ENCODE measurements at places on chromosomes 3 and 15. TPM values are rescaled to one million over a fixed set of nuclear protein-coding genes. Genes with fewer than 3 reads are reported as not detected.
A peak's percentile ranks its signal among the peaks of the same experiment; 100 is the strongest.

DNA sequence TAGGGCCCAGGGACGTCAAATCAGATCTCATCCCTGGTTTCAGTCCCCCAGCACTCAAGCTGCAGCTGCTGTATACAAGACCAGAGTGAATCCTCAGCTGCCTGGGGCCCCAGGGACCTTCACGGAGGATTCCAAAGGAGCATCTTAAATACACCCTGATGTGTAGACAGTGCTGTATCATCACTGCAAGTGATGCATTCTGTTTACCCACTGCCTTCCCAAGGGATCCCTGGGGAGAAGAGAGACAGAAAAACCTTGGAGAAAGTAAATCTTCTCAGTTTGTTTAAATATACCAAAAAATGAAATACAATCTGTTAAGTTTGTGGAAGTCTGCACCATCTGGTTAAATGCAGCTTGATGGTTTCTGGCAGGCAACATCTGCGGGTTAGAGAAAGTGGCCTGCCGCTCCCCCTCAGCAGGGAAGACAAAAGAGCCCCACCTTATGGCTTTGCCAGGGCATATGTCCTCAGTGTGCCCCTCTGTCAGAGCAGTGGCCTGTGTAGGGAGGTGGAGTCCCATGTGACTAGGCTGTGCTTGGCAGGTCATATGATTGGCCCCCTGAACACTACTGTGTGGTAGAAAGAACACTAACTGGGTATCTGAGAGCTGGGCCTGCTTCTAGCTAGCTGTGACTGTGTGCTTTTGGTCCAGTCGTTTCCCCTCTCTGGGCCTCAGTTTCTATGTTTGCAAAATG is 222.2 kb upstream of the TRIM42 start:
- no peak for DNase-seq

DNA sequence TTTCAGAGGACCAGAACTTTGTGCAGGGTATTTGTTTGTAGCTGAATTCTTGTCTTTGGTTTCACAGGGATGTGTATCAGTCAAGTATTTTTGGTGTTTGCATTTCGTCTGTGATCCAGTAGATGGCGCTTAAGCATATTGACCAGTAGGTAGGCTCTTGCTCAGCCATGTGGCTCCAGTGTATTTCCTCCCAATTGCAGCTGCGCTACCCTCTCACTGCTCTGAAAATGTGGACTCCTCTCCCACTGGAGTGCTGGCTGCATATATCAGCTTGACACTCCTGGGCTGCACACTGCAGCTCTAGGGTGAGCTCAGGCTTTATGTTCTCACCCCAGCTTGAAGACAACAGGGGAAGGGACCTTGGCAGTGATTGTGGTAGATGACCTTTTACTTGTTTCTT is 1264.3 kb upstream of the ALCAM start:
- DNase-seq: peak; percentile 52

- DNase-seq: peak; percentile 43
These were observed 10.8 kb downstream of the TOPAZ1 start for GRCh38 chr3:44252332-44252959.

- peak; percentile 36 for DNase-seq
These were observed 137.3 kb downstream of the FEZF2 start for GRCh38 chr3:62236016-62236415.

GRCh38 chr3:62365391-62366125 is 7.8 kb downstream of the FEZF2 start:
- no peak for DNase-seq

GRCh38 chr15:58522391-58522790 is 90.6 kb downstream of the LIPC start:
- peak; percentile 79 for DNase-seq

DNA sequence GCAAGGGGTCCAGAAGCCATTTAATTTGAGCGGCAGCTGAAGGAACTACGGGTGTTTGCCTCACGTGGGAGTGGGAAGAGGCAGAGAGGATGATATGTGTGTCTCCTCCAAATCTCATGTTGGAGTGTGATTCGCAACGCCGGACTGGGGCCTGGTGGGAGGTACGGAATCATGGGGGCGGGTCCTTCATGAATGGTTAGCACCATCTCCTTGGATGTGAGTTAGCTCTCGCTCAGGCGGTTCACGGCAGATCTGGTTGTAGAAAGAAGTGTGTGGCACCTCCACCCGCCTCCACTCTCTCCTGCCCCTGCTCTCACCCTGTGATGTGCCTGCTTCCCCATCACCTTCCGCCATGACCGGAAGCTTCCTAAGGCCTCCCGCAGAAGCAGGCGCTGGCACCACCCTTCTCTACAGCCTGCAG is 25.4 kb downstream of the XXYLT1 start:
- no peak for DNase-seq

GRCh38 chr3:122918576-122919290 is 108.8 kb downstream of the SEMA5B start:
- DNase-seq: no peak

DNA sequence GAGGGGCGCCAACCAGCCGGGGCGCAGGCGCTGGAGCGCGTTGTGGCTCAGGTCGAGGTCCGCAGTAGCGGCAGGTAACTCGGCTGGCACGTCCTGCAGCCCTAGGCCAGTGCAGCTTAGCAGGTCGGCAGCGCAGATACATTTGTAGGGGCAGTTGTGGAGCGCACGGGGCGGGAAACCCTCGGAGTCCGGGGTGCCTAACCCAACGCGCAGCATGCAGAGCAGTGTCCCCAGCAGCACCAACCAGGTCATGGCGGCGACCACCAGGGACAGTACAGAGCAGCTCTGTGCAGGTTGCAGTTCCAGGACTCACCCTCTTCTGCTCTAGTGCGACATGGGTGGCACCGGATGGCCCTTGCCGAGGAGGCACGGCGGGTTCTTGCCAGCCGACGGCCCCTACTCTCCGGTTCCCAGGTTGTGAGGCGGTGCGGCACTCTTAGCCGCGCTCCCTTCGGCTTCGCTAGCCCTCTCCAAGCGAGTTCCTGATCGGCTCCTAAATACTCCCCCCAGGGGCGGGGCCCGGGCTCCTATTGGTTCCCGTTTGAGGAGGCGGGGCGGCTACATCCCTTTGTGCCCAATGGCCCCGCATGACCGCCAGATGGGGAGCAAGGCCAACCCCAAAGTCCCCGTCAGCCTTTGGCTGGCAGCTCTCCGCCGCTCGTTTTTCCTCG is at the start of gene AMIGO3:
Gene AMIGO3, minus strand, starts transcription at position 471 of the 671 bp plus-strand sequence. Its CDS starts 219 bp downstream, at position 252.
- DNase-seq: peak; percentile 83

GRCh38 chr3:153958635-153959595 is 162.3 kb upstream of the ARHGEF26 start:
- DNase-seq: no peak

DNA sequence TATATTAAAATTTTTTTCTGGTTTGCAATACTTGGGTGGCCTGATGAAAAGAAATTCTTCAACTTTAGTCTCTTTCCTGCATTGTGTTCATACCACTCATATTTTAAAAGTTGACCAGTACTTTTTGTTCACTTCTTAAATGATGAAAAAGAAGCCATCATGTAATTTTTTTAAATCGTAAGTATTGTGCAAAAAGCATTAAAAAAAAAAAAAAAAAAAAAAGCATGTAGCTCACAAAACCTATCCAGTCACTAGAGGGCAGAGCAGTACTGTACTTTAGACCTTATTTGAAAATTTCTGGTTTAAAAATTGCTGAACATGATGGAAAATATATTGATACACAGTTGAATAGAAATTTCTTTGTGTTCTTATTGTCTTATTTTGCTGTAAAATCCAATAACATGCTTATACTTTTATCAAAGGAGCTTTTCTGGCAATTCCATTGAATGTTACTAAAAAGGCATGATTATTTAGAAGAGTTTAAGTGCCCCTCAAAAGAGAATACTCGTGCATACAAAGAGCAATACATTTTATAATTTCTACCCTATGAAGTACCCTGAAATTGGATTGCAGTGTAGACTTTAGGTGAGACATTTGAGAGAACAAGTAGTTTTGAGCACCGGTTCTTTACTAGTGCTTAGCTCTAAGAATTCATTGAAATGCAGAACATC is 137.7 kb downstream of the BBX start:
- DNase-seq: no peak

DNA sequence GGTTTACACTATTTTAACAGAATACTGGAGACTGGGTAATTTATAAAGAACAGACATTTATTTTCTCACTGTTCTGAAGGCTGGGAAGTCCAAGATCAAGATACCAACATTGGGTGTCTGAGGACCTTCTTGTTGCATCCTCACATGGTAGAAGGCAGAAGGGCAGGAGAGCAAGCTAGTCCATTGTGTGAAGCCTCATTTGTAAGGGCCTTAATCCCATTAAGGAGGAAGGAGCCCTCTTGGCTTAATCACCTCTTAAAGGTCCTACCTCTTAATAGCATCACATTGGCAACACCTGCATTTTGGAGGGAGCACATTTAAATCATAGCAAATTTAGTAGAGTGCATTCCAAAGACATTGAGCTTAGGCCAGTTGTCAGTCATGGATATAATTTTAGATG is 26.2 kb downstream of the UBE2Q2 start:
- no peak for DNase-seq

DNA sequence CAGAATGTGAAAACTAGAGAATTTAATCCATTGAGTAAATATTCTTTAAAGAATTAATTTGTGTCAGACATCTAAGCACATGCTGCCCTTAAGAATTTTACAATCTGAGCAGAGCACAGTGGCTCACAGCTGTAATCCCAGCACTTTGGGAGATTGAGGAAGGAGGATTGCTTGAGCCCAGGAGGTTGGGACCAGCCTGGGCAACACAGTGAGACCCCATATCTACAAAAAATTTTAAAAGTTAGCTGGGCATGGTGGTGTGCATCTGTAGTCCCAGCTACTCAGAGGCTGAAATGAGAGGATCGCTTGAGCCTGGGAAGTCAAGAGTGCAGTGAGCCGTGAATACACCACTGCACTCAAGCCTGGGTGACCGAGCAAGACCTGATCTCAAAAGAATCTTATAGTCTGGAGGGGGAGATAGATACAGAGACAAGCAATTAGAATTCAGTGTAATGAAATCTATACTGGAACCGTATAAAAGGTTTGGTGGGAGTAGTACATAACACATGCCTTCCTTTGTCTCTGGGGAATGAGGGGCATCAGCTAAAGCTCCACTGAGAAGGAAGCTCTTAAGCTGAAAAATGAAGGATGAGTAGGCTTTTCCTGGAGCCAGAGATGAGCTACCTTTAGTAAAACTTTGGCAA is 21.2 kb downstream of the ATP11B start:
- no peak for DNase-seq

DNA sequence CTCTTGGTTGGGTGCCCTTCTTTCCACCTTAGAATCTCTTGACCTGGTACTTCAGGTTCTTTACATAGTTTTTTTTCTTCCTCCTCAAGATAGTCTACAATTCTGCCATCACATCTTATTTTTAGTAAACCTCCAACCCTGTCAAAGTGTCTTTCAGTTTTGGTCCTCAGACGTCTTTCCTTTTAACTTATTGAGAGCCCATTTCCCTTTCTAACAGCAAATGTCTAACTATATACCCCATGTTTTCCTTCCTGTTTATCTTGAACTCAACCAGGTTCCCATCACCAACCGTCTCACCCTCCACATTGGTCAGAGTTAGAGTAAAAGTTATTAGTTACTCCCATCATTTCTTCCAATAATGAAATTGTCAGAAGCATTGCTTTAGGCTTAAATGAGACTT is 10.4 kb downstream of the KBTBD12 start:
- DNase-seq: no peak

- DNase-seq: no peak
These were observed 160.8 kb upstream of the TLE3 start for GRCh38 chr15:70258369-70259027.

DNA sequence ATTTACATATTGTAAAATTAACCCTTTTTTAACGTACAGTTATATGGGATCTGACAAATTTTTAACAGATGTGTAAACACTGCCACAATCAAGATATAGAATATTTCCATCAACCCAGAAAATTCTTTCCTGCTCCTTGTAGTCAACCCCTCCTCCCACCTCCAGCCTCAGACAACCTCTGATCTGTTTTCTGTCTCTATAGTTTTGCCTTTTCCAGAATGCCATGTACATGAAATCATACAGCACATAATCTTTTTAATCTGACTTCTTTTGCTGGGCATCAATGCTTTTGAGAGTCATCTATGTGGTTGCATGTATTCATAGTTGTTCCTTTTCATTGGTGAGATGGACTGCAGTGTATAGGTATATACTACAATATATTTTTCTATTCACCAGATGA is 153.0 kb downstream of the SMAD6 start:
- no peak for DNase-seq

- no peak for DNase-seq
These were observed 193.6 kb upstream of the LRRC3B start for GRCh38 chr3:26428992-26429391.

DNA sequence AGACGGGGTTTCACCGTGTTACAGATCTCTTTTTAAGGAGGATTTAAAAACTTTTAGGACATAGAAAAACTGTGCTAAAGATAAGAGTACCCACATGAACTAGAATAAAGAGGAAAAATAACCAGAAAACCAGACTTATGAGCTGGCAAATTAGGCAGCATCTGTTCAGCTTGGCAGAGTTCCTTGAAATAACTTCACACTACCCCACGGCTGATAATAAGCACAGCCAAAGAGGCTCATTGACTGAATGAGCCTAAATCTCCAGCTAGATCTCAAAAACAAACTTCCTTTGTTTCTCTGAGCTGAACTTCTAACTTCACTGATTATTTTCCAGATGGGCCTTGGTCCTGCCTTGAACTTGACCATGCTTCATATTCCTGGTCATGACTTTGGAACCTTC is 26.7 kb upstream of the PIK3R4 start:
- no peak for DNase-seq

GRCh38 chr3:11522953-11523571 is 120.7 kb downstream of the VGLL4 start:
- no peak for DNase-seq

GRCh38 chr3:98954791-98955604 is 53.5 kb upstream of the DCBLD2 start:
- DNase-seq: no peak

DNA sequence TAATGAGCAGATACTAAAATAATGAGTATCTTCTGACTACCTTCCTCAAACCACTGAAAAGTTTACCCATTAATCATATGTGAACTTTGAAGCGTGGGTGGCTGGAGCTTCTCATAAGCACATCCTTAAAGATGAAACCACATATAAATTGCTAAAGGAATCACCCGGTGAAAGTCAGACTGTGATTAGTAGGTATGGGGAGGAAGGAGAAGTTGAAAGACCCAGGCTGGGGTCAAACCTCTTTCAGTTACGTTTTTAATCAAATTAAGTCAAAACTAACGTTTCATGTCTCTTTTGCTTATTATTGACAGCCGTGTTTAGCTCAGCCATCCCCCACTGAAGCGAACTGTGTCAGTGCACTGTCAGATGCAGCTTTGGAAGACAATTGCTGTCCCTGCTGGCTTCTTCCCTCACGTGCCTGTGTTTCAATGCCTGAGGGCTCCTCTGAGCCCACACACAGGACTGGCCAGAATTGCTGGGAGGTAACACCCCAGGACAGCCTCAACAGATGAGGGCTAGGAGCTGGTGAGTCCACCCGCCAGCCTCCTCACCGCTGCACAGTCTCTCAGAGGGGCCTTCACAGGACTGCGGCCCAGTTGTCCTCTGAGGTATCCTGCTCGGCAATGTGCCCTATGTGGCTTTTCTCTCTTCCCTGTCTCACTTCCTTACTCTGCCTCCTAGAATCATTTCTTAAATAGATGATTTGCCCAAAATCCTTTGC is 29.3 kb upstream of the SH3BP5 start:
- no peak for DNase-seq

GRCh38 chr3:149296972-149297371 is 36.5 kb downstream of the TM4SF18 start:
- DNase-seq: no peak

The DHFR2 gene
- total RNA-seq: 15.0 TPM

The MAP1A gene
- 71.6 TPM for total RNA-seq

The ROPN1 gene
- total RNA-seq: not detected

The ZNF502 gene
- total RNA-seq: 13.1 TPM

The FMN1 gene
- 5.7 TPM for total RNA-seq

The CILP gene
- 0.94 TPM for total RNA-seq

The CCR9 gene
- total RNA-seq: 0.30 TPM

The INSYN1 gene
- total RNA-seq: 24.2 TPM

The NANOGP8 gene
- total RNA-seq: 0.61 TPM

The ZNF80 gene
- total RNA-seq: 0.06 TPM

The PEX11A gene
- 22.9 TPM for total RNA-seq
